ENCODE measurements at places on chromosomes 13 and 19. TPM values are rescaled to one million over a fixed set of nuclear protein-coding genes. Genes with fewer than 3 reads are reported as not detected.

POLR2I gene
- total RNA-seq, result 61.6 TPM

GPC6 gene
- 111 TPM for total RNA-seq

CEACAM8 gene
- not detected for total RNA-seq

ARGLU1 gene
- total RNA-seq, result 55.6 TPM

CGB2 gene
- not detected for total RNA-seq

CYP2S1 gene
- total RNA-seq, result not detected

DNA sequence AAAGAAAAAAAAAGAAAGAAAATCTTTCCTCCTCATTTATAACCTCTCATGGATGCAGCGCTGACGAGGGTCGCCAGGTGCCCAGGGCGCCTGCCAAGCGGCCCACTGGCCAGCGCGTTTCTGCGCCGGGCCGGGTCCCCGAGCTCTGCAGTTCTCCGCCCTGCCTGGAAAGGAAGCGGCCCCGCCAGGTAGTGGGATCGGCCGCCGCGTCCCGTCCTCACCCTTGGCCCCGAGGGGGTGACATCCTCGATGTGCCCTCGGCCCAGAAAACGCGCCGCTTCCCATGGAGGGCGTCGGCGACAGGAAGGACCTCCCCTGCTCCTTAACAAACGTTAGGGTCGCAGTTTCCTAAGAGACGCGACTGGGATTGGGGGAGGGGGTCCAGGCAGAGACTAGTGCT is 56.9 kb downstream of the ZNF726 start:
- no peaks in the 10 kb centered on the region for H3K27me3 ChIP-seq
- no peak overlapping the region for H3K27ac ChIP-seq
- H3K36me3 ChIP-seq, result no peaks in the 10 kb centered on the region
- no peak for DNase-seq
- H3K4me1 ChIP-seq, result no peaks in the 10 kb centered on the region
- H3K4me3 ChIP-seq, result no peak overlapping the region

DNA sequence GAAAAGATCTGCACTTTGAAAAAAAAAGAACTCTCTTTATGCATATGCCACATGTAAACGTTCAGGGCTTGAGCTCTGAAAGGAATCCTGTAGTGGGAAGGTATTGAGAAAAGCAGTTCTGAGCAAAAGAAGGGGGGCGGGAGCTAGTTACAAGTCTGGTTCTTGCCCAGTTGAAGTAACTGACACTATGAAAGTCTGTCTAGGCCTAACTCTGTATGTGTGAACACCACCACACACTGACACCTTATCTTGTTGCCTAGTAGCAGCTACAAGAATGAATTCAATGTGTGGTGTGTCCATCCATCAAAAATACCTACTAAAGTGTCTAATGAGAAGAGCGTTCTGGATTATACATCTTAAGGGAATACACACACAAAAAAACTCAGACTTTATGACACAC is 820.6 kb downstream of the DIAPH3 start:
- peaks cover 34% of the 10 kb centered on the region for H3K4me1 ChIP-seq
- H3K27me3 ChIP-seq, result no peaks in the 10 kb centered on the region
- H3K27ac ChIP-seq, result no peak overlapping the region

- no peak for DNase-seq
- H3K27ac ChIP-seq, result no peak overlapping the region
- peaks cover 26% of the 10 kb centered on the region for H3K27me3 ChIP-seq
- H3K36me3 ChIP-seq, result no peaks in the 10 kb centered on the region
- H3K4me3 ChIP-seq, result no peak overlapping the region
Observed at GRCh38 chr19:7575434-7576040, 20.1 kb upstream of the CAMSAP3 start.

DNA sequence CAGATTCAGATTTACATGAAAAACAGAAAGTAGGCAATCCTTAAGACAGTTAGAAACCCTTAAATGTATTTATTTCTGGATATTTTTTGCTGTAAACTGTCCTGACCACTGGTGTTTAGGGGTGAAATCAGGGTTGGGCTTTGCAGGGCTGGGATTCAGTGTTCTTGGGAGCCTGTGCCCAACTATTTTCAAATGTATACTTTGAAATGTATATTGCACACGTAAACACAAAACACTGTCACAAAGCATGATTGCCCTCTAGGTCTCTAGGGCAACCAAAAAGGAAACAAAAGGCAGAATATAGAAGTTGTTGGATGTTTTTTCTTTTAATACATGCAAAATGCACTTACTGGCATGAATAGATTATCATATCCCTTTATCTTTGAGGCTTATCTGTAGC is 1185.4 kb downstream of the DIAPH3 start:
- DNase-seq, result no peak
- H3K27me3 ChIP-seq, result no peaks in the 10 kb centered on the region
- no peak overlapping the region for H3K27ac ChIP-seq
- H3K36me3 ChIP-seq, result no peaks in the 10 kb centered on the region
- peaks cover 12% of the 10 kb centered on the region for H3K4me1 ChIP-seq

DNA sequence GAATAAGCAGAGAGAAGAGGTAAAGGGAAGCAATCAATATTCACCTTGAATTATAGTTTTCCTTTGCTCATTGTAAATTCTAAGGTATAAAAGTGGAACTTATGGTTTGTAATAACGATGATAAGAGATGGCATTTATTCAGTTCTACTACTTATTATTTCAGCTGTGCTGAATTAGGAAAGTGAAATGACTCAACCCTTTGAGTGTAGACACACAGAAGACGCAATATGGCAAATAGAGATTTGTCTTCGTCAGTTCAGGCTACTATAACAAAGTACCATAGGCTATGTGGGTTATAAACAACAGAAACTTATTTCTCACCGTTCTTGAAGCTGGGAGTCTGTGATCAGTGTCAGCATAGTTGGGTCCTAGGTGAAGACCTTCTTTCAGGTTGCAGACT is 713.0 kb upstream of the PCDH9 start:
- H3K4me3 ChIP-seq, result no peak overlapping the region
- H3K27ac ChIP-seq, result no peak overlapping the region
- no peak for DNase-seq
- H3K36me3 ChIP-seq, result no peaks in the 10 kb centered on the region
- no peaks in the 10 kb centered on the region for H3K4me1 ChIP-seq
- H3K27me3 ChIP-seq, result no peaks in the 10 kb centered on the region

DNA sequence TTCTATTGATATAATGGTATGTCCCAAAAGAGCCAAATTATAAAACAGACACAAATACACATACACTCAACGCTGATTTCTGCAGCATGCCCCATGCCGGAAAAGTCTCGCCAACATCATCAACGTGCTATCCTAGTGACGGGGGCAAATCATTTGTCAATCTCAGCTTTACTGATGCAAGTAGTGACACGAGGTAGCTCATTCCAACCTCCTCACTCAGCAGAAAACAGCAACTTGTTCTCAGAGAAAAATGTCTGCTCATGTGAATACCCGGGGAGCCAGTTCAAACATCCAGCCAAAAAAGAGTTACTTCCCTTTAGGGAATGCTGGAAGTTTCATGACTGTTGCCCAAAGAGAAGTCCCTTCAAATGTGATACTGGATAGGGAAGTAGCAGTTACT is 46.3 kb downstream of the SOX21 start:
- no peaks in the 10 kb centered on the region for H3K4me1 ChIP-seq
- H3K27me3 ChIP-seq, result peaks cover 24% of the 10 kb centered on the region
- DNase-seq, result no peak
- H3K27ac ChIP-seq, result no peak overlapping the region
